ENCODE measurements at places on chromosomes 2 and 18.

GRCh38 chr2:51807229-51807628 lies 775.3 kb upstream of the NRXN1 start:
- DNase-seq, result no peak

DNA sequence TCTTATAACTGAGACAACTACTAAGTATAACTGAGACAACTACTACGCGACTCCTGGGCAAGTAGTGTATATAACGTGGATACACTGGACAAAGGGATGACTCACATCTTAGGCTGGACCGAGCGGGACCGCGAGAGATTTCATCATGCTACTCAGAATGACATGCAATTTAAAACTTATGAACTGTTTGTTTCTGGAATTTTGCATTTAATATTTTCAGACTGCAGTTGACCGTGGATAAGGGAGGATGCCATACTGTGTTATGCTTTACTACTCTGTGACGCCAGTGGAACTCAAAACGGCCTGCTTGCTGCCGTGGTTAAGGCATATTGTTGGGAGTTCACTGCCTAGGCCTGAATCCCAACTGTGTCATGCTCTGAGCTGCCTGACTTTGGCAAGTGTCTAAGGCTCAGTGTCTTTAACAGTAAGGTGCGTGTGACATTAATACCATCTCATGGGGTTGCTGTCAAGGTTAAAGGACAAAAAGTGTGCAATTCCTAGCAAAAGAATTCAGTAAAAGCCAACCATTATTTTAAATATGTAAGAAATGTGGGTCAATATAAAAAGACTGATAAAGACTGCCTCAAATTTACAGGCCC lies 64.6 kb downstream of the BMP10 start:
- no peak for DNase-seq

GRCh38 chr2:62501794-62502500 lies 4.0 kb downstream of the TMEM17 start:
- no peak for DNase-seq

DNA sequence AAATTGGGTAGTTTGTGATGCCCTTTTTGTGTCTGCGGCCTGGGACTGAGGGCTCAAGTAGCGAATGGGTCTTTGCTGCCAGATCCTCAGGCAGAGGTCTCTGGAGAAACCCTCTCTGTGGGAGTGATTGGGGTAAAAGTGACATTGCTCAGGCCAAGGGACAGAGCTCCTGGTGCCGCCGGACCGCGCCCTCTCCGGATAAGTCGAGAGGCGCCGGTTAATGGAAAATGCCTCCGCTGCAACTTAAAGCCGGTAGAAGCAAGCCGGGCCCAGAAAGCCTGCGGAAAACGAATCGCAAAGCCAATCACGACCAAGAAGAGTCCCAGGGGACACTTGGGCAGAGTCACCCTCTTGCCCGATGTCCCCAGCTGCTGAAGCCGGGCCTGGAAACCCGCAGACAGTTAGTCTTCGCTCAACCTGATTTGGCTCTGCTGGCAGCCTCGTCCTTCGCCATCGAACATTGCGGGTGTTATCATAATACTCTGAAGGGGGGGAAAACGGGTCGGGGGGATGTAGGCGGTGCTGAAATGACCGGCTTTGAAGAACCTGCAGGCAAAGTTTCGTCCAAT lies 352 bp upstream of the HOXD12 start:
- no peak for DNase-seq

- no peak for DNase-seq
Measured at GRCh38 chr2:58203018-58203417, 38.1 kb downstream of the FANCL start.
